ENCODE measurements at places on chromosomes 1 and 21.

GRCh38 chr1:106998431-106999002 lies 58.0 kb upstream of the PRMT6 start:
- DNase-seq = no peak

DNA sequence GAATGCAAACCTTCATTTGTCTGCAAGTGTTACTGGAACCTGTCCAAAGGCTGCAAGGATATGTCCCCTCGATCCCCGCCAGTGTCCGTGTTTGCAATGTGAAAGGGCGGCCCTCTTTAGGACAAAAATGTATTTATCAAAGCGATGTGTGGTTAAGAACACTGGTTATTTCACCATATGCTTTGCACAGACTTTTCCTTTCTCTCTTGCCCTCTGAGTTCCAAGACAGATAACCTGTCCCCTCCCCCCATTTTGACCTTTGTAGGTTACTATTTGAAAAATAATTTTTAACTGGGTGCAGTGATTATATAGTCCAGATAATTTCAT lies 1.8 kb downstream of the CHRM3 start:
- DNase-seq = no peak

DNA sequence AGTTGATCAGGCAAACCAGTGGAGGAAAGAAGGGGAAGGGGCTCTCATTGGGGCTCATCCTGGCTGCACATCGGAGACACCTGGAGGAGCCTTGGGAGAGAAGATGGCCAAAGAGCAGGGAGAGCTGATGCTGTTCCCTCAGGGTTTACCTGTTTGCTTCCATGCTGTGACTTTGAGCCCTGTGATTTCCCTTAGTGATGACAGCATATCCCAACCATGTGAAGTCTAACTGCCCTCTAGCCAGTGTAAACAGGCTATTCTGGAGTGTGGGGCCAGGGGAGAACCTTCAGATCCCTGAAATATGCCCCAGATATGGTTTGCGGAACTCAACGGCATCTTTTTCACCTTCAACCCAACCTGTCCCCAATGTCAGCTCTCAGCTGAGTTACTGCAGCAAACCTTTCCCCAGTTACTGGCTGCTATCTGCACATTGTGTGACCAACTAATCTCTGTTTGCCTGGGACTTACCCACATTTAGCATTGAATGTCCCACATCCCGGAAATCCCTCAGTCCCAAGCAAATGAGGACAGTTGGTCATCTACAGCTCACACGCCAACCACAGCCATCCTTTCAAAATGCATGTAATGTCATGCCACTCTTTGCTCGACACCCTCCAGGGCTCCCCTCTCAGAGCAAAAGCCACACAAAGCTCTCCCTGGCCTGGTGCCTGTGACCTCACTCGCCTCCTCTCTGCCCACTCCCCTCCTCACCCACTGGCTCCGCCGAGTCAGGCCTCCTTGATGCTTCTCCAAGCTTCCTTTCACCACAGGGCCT lies 242.3 kb downstream of the KCNJ6 start:
- DNase-seq = no peak

DNA sequence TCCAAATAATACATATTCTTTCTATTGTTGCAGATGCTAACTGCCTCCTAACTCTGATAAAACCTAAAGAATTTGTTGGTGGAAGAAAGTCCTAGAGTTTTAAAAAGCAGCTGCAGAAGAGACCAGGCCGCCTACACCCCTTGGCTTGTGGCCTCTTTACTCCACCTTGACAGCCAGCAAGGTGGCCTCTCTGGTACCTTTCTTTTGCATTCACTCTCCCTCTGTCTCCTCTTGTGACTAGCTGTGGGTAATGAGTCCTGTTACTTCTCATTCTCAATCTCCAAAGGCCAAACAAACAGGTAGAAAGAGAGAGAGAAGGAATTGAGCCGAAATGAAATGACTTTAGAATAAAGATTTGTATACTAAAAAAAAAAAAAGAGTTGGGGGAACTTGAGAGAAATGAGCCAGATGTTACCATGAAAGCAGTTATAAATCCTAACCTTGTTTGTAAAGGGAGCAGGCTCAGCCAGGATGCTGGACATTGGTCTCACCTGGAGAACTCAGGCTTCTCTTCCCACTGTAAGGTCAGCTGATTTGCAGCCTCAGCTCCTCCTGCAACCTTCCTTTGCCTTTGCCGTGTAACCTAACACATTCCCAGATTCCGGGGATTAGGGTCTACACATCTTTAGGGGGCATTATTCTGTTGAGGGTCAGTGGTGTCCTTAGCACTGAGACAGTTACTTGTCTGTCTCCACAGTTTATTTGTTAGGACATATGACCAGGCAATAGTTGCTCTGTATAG lies 164.1 kb upstream of the IRF2BP2 start:
- no peak for DNase-seq

GRCh38 chr1:203044546-203045250 lies 18.4 kb downstream of the PPFIA4 start:
- DNase-seq = no peak

GRCh38 chr1:177932123-177932522 lies 37.7 kb downstream of the SEC16B start:
- no peak for DNase-seq

DNA sequence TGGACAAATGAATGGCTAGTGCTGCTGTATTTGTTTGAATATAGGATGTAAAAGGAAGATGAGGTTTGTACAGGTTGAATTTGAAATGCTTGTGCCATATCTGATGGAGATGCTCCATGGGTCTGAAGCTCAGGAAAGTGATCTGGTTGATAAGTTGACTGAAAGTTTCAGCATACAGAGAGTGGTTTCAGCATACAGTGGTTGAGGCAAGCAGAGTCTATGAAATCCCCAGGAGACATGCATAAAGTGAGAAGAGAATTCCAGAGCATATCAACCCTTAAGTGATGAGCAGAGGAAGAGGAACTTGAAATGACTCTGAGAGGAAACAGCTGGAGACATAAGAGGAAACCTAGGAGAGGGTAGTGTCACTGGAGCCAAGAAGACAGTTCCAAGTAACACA lies 21.7 kb downstream of the TCHHL1 start:
- no peak for DNase-seq

- DNase-seq = no peak
Measured at GRCh38 chr1:170009551-170009950, 64.9 kb downstream of the KIFAP3 start.

DNA sequence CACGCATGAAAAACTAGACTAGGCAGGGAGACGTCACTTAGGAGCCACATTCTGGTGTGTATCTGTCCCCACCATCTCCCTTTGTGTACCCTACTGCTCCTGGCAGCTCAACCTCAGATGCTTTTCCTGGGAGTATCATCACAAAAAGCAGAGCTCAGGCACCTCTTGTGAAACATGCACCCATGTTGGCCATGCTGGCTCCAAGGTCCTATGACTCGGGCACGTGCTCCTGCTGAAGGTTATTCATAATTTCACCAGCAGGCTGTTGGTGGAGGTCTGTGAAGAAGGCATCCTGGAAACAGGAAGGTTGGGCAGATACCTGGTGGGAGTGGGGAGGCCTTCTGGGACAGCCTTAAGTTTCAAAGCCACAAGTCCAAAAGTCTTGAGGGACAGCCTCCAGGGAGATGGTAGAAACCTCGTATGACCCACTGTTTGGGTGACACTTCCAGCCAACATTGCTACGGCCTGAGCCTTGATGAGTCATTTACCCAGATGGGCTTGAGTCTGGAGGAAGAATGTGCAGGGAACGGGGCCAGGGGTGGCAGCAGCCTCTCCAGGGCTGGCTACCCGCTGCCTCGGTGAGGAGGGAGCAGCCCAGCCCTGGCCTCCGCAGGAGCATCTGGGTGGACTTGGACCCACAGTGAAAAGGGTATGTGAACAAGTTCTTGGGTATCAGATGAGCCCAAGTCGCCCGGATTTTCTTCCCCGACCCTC lies 75.8 kb downstream of the PGBD5 start:
- DNase-seq = no peak

DNA sequence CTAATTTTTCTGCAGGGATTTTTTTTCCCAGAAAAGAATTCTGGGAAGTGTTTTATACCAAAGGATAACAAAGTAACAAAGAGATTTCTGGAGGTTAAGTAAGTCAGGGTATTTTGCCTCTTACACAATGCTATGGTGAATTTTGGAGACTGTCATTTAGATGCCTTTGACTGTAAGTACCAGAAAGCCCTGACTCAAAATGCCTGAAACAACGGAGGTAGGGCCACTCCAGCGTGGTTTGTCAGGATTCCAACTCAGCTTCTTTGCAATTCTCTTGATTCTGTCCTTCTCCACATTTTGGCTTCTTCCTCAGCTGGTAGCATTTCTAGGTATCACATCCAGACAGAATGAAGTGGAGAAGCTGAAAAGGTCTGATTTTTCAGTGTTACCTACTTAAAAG lies 106.5 kb downstream of the UCHL5 start:
- DNase-seq = no peak

DNA sequence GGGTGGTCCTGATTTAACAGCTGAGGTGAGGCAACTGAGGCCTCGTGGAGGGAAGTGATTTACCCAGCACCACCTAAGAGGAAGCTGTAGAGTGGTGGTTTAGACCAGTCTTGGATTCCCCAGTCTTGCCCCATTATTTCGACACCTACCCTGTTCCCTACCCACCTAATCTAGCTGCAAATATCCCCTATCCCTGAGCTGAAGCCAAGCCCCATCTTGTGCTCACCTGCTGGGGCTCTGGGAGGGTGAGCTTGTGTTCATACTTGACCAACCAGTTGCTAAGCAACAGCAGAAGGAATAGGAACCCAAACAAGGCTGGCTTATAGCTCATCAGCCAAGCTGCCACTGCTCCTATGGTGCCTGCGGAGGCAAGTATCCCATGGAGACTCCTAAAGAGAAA lies 2.0 kb downstream of the TEX46 start:
- DNase-seq = peak; percentile 76

DNA sequence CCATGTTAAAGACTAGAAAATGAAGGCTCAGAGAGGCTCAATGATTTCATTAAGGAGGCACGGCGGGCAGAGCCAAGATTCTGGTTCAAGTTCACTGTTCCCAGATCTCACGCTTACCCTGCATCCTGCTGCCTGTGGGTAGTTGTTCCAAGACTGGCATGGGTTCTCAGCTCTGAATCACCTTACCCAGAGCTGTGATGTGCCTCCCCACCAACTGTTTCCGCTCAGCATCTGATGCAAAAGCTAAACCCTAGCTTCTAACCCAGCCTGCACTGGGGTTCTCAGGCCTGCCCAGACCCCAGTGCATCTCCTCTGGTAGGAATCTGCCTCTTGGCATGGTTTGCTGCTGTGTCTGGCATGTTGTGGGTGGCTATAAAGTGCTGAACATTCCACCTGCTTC lies 11.8 kb downstream of the TNR start:
- DNase-seq = no peak

DNA sequence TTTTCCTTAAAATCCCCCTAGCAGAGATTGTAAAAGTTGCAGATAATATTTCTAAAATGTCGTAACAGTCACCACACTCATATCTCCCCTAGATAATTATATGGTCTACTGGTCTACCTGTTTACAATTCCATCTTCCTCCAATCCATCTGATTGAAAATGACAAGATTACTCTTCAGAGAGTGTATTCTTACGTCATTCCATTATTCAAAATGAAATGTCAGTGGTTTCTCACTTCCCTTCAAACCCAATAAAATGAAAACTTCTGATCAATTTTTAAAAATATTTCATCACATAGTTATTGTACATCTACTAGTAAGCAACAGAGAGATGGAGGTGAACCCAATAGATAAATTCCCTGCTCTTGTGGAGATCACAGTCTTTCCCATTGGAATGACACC lies 202.2 kb upstream of the C8B start:
- no peak for DNase-seq

DNA sequence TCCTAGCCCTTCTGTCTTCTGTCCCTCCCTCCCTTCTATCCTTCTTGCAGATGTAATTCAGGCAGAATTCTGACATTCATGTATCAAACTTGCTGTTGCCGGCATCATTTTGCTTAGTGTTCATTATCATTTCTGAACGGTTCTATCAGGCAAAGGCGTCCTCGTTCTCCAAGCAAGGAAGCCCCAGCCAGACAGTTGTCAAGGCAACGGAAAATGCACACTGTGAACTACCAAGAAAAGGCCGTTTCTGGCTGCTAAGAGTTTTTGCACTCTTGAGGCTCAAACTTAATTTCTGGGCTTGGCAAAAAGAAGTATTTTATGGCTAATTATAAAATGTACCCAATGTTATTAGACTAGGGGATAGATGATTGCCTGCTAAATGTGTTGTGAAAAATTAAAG lies 164.7 kb upstream of the KCNJ15 start:
- no peak for DNase-seq

DNA sequence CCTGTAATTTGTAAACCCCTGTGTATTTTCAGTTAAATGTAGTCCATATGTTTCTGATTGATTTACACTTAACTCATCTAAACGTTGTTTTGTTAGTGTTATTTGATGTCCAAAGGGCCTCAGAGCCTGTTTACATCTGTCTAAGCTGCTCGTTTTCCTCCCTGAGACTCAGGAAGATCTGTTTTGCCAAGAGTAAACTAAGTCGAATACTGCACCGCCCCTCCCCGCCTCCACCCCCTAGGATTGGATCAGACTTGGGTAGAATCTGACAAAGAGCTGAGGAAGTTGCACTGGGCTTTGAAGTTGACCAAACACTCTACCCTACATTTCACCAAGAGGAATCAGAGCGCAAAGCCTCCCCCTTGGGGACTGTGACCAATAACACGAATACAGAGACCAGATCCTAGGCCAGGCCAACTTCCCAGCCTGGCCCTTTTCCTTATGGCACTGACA lies 206.9 kb upstream of the LMO4 start:
- DNase-seq = no peak

DNA sequence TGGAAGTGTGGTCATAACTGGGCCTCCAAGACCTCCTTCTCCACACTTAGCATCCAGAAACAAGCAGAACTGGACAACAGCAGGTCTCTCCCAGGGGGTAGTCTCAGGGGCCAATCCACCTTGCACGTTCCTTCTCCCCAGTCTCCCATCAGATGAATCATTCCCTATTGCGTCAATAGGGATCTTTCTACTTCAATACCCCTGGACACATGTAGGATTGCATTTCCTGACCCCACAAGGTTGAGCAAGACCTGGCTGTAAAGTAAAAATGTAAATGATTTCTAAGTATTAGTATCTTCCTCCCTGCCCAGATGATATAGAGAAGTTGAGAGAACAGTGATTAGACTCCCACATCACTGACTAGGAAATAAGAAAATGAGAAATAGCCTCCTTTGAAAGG lies 224.5 kb upstream of the CSF3R start:
- no peak for DNase-seq

All from HL-60 (cell line).